ENCODE measurements at places on chromosomes 13 and 19. TPM values are rescaled to one million over a fixed set of nuclear protein-coding genes. Genes with fewer than 3 reads are reported as not detected.

Gene CYP4F11
- 0.89 TPM for polyA plus RNA-seq

Gene TNFSF9
- 0.14 TPM for polyA plus RNA-seq

Gene DGKH
- polyA plus RNA-seq: 125 TPM

Gene NCAN
- polyA plus RNA-seq: 1.6 TPM

Gene KL
- polyA plus RNA-seq: 0.69 TPM

Gene OR7A5
- polyA plus RNA-seq: not detected

Gene RAB3A
- 126 TPM for polyA plus RNA-seq

Gene CCL25
- not detected for polyA plus RNA-seq

Gene FUT2
- 0.13 TPM for polyA plus RNA-seq

Gene MAMSTR
- polyA plus RNA-seq: 1.9 TPM

Gene OR7C1
- polyA plus RNA-seq: 0.09 TPM

Gene C1QTNF9B
- 0.36 TPM for polyA plus RNA-seq

Gene EHD2
- polyA plus RNA-seq: 0.07 TPM

Gene ZNF582
- 15.3 TPM for polyA plus RNA-seq

Gene CAMSAP3
- 0.78 TPM for polyA plus RNA-seq

Gene CERS1
- polyA plus RNA-seq: 11.0 TPM

Gene FCGBP
- polyA plus RNA-seq: not detected

Gene POU4F1
- polyA plus RNA-seq: not detected
